Stimulated activated CD4-positive, alpha-beta T cell treated with anti-CD3 and anti-CD28 coated beads, TNF-alpha, amount 100 ng/mL, for 1 hour (primary cell): ENCODE measurements at places on chromosomes 3 and 15.
A peak's percentile ranks its signal among the peaks of the same experiment; 100 is the strongest.

DNA sequence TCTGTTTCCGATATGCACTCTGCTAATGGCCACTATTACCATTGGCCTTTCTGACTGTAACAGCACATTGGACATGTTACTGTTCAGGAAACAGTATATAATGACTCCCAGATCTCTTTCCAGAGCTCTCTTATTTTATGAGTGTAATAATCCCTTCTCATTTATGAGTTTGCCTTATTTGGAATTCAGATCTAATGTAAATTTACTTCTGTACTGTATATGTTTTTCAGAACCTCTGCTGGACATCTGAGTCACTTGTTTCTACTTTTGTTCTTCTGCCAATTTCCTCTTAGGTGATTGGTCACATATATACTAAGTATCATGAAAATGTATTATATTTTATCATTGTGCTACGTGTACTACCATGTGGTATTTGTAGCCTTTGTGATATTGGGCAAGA, 30.5 kb downstream of the RSRC1 start:
- DNase-seq, result no peak

DNA sequence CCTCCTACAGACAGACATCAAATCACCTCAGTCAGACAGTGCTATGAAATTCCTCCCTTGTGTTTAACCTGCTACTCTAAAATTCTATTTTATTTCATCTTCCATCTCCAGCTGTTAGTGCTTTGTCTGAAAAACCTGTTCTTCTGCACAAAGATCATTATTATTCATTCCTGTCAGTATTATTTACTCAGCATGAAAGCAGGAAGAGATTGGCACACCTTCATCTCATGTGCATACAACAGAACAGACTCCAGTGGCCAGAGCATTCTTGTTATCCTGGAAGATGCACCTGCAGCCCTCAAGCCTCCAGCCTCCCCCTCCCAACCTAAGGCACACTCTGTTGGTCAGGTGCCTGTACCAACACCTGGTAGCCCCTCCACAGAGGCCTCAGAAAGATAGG, 1.8 kb upstream of the ROPN1B start:
- DNase-seq, result no peak

DNA sequence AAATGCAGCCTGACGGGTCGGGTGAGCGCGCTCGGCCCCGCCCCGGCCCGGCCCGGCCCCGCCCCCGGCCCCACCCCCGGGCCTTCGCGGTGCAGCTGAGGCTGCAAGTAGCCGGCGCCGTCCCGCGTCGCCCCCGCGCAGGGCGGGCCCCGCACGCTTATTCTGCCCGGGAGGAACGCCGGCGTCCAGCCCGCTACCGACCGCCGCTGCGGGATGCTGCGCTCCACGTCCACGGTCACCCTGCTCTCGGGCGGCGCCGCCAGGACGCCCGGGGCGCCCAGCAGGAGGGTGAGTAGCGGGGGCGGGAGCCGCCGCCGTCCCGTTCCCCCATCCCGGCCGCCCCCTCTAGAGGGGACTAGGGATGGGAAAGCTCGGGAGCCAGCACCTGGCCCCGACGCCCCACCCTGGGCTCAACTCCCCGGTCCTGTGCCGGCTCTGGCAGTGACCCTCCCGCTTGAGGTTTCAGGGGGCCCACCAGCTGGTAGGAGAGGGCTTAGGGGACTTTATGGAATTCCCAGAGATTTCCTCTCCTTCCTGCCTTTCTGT, at the start of gene MYZAP:
Gene MYZAP, plus strand, starts transcription at position 83 of the 546 bp plus-strand sequence. Its CDS starts 131 bp downstream, at position 214.
- peak; percentile 17 for DNase-seq

- DNase-seq, result no peak
These were observed 470.4 kb downstream of the LPP start for GRCh38 chr3:188624384-188624783.

DNA sequence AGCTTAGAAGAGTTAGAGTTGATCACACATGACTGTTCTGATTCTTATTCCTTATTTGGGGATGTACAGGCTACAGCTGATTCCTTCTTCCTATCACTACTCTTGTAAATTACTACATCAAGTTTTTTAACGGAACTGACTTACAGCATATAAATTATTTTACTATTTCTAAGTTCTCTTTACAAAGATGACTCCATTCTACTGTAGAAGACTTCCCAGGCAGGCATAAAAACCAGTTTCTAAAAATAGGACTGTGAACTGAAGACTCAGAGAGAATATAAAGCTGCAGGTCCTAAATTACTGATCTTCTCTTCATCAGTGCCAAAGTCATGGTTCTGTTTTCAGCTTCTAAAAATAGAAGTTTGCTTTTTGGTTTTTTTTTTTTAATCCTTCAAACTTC, 38.9 kb downstream of the ANO10 start:
- DNase-seq, result no peak

GRCh38 chr3:141434255-141434654, 52.6 kb upstream of the RASA2 start:
- DNase-seq, result no peak

DNA sequence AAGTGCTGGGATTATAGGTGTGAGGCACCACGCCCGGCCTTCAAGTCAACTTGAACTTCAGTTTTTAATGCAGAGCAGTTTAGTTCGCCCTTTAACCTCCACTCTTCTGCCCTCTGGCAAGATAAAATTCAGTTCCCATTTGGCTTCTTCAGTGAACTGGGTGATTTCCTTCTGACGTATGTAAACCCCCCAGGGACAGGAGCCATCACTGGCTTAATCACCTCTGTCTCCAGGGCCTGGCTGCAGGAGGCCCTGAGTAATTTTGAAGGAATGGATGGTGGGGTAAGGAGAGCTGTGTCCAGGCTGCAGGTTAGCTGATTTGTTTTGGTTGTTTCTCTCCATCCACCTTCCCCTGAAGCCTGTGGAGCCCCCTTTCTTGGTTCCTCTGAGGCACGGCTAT, 11.9 kb downstream of the MCM2 start:
- DNase-seq, result no peak

DNA sequence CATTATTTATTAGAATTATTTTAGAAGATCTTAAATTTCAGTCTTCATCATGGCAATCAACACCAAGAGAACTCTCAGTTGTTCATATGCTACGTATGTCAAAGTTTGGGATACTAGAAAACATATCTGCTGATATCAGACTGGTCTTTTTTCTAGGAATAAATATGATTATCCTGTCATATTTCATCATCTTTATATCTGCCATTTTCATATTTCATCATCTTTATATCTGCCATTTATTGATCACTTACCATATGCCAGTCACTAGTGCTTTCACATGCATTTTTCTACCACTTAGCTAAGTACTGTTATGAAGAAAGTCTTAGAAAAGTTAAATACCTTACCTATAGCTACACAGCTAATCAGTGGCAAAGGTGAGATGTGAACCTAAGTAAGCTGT, 2.8 kb upstream of the ZCWPW2 start:
- no peak for DNase-seq
